ENCODE measurements at places on chromosomes 13 and 19.

DNA sequence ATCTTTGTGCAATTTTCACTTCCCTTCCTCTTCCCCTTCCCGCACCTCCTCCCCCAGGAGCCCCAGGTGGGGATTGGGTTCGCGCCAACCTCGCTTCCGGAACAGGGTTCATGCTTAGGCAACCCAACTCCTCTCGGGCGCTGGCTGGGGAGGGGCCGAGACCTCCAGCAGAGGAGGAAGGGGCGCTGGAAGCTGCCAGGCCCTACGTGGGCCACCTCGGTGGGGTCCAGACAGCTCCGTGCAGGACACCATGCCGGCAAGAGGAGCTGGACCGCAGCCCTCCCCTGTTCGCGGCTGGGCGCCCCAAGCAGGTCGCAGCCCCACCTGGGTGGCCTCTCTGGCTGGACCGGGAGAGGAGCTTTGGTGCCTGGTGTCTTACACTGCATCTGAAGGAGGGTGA lies 91.1 kb downstream of the SPACA7 start:
- no peak for DNase-seq

- no peak for DNase-seq
Observed at GRCh38 chr19:47228937-47229675, 1.9 kb downstream of the BBC3 start.

GRCh38 chr13:107999751-108000150 lies 215.6 kb downstream of the LIG4 start:
- no peak for DNase-seq

- no peak for DNase-seq
Observed at GRCh38 chr19:54178581-54179261, 5.8 kb upstream of the TMC4 start.

DNA sequence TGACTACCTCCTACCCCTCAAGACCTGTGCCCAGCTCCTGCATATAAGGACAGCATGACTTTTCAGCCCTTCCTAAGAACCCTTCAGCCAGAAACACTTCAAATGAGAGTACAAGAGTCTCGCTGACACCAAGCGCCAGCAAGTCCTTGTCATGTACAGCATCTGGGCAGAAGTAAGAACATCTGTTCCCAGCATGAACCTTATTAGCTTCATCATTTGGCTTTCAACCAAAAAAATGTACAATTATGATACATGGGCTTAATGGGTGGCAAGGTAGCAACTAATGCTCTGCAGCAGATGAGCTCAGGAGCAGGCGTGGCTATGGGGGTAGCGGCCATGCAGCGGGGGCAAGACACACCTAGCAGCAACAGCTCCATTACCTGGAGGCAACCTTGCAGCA lies 487.6 kb downstream of the COG6 start:
- no peak for DNase-seq

GRCh38 chr19:29908963-29909944 lies 32.8 kb upstream of the URI1 start:
- DNase-seq, result no peak

DNA sequence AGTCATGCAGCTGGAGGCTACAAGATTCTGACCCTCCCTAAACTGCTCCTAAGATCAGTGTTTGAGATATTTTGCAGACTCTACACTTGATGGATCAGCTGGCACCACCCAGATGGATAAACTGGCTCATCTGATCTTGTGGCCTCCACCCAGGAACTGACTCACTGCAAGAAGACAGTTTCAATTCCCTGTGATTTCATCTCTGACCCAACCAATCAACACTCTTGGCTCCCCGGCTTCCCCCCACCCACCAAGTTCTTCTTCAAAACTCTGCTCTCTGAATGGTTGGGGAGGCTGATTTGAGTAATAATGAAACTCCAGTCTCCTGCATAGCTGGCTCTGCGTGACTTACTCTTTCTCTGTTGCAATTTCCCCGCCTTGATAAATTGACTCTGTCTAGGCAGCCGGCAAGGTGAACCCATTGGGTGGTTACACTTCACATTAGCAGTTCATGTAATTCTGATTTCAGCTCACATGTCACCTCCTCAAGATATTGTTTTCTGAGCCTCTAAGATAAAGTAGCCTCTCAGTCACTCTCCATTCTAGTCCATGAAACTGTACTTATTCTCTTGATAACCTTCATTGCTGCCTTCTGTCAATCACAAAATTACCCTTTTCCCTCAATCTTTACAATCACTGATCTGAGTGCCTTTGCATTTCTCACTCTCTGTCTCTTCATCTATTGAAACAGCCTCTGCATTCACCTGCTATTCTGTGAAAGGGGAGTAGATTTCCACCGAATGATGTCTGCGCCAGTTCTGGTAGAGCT lies 9.9 kb upstream of the FPR3 start:
- peak; percentile 22 for DNase-seq

DNA sequence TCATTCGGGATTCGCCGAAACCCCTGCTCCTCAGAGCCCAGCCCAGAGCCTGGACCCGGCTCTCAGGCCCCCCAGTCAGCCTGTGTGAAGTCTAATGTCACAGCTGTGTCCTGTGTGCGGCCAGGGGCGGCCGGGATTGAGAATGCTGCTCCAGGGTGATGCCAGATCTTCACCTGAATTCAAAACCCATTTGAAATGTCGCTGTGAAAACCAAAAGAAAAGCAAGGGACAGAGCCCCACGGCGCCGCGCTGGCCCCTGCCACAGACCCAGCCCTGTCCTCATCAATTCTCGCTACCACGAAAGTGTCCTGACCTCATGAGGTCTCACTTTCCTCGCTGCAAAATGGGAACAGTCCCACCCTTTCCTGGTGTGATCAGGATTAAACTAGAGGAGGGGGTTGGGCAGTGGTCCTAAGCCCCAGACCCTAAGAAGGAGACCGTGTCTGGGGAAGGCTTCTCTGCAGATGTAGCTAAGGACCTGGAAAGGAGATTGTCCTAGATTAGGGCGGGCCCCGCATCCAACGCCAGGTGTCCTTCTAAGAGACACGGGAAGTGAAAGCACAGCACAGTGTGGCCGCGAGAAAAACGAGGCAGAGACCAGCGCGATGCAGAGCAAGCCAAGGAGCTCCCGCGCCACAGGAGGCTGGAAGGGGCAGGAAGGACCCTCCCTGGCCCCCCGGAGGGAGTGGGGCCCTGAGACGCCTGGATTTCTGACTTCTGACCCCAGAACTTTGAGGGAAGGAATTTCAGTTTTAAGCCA lies 34.0 kb upstream of the SPACA7 start:
- DNase-seq, result no peak

DNA sequence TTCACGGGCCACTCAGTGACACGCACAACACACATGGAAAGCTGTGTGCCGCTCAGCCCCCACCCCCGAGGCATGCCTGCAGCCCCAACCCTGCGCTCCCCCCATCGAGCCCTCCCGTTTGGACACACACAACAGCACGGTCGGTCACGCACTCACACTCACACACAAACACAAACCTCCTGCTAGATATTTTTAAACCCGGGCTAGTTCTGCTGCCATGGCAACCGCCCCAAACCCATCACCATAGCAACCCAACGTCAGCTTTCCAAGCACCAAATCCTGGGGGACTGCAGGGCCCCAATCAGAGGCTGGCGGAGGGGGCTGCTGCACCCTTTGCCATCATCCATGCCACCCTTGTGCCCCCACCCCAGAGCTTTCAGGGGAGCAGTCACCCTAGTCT lies 2.5 kb upstream of the NOVA2 start:
- DNase-seq, result no peak
